ENCODE measurements at places on chromosomes 7 and 10.

- no peak for DNase-seq
These were observed 117.0 kb downstream of the POU6F2 start for GRCh38 chr7:39094731-39095130.

DNA sequence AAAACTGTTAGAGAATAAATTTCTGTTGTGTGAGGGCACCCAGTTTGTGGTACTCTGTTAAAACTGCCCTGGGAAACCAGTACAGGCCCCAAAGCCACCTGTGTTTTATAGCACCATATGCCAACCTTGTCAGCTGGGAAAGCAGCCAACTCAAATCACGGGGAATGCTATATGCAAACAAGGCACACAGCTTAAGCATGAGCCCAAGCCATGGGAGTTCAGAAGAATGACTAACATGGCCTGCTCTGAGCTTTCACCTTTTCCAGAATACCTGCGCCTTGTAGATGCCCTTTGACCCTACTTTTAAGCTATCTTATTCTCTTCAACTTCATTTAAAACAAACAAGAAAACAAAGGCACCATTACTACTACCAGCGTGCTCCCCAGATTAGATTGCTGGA lies 5.5 kb upstream of the SLC25A13 start:
- DNase-seq = no peak

GRCh38 chr10:61733358-61733940 lies 70.7 kb downstream of the CABCOCO1 start:
- DNase-seq = no peak

DNA sequence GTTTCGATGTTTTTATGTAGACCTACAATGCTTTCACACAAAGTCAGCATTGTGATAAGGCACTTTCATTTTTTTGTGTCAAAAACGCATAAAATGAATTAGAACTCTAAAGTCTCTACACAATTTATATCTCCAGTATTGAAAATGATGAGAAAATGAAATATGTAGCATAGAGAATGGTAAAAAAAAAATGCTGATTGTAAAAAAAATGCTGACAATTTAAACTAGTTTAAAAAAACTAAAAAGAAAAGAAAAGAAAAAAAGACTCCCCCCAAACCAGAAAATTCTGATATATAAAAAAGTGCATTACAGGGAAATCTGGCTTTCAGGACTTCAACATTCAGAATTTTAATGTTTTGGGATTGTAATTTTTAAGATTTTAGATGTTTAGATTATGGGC lies 148.1 kb downstream of the FZD1 start:
- DNase-seq = no peak

DNA sequence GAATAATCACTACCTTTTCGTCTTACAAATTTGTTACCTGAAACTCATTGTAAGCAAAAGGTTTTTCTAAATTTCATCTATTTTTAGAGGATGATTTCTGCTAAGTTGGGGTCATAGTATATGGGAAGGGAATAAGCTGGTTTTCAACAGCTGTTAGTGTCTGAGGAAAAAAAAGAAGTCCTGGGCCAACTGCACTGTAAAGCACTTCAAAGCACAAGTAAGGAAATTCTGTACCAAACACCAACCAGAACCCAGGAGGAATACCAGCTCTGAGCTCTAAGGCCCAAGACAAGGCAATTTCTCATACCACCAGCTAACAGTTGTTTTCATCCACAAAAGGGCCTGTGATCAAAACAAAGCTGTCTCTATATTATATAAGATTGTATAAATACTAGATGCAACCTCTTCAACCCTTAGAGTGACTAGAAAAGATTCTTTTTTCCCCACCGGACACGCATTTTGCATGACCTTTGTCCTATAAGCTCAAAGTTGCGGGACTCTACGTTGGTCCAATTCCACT lies 6.1 kb upstream of the MEOX2 start:
- DNase-seq = no peak

DNA sequence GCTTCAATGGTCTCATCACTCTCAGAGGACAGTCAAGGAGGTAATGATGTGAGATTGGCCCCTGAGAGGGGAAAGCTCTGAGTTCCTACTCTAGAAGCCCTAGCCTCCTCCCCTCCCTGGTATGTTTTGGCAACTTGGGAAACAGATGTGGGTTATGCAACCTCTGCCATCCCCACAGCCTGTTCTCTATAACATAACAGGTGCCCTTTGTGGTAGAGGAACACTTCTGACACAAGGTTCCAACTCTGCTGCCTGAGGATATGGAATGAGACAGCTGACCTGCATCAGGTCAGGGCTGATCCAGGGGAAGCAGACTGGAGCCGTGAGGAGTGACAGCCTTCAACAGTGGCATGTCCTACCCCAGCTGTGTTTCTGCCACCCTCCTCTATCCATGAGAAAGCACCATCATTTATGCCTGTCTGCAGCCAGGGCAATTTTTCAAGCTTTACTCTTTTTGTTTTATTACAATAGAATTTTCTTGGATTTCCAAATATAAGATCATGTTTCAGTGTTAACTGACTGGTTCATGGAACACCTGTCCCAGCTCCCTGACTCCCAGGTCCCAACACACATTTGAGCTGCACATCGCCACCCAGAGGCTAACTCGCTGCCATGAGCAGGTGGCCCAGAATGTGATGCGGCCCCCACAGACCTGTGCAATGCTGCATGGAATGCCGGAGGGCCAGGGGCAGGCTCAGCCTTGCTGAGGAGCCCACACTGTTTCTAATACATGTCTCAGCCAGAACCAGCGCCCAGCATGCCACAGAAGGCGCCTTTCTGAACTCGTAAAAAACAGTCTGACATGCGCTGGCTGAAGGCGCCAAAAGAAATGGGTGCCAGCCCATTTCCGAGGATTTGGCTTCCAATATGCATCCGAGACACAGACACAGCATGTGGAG lies 124.8 kb upstream of the CHST15 start:
- peak; percentile 39 for DNase-seq

GRCh38 chr10:97319671-97320479 lies 804 bp downstream of the FRAT1 start:
- peak; percentile 70 for DNase-seq

GRCh38 chr7:11428877-11429581 lies 403.0 kb downstream of the THSD7A start:
- DNase-seq = no peak

DNA sequence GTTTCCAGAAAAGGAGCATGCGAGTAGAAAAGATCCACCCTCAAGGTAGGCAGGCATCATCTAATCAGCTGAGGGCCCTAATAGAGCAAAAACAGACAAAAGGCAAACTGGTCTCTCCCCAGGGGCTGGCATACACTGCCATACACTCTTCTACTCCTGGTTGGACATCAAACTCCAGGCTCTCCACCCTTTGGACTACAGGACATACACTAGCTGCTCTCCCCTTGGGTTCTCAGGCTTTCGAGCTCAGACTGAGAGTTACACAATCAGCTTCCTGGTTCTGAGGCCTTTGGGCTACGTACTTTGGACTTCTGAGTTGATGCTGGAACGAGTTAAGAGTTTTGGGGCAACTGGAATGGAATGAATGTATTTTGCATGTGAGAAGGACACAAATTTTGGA lies 50.9 kb upstream of the TM9SF3 start:
- DNase-seq = no peak

- no peak for DNase-seq
These were observed 63.0 kb downstream of the PROSER2 start for GRCh38 chr10:11886138-11886474.

DNA sequence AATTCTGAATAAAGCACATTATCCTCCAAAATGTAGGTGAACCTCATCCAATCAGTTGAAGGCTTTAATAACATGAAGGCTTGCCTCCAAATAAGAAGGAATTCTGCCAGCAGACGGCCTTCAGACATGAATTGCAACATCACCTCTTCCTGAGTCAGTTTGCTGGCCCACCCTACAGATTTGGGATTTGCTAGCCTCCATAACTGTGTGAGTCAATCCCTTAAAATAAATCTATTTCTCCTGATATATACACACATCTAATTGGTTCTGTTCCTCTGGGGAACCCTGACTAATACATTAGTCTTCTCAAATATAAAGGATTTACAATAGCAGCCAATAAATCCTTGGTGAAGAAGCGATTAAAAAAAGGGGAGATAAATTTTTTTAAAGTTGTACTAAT lies 34.8 kb upstream of the OSBPL3 start:
- DNase-seq = no peak

GRCh38 chr10:101142533-101143344 lies 11.6 kb downstream of the TLX1 start:
- no peak for DNase-seq

DNA sequence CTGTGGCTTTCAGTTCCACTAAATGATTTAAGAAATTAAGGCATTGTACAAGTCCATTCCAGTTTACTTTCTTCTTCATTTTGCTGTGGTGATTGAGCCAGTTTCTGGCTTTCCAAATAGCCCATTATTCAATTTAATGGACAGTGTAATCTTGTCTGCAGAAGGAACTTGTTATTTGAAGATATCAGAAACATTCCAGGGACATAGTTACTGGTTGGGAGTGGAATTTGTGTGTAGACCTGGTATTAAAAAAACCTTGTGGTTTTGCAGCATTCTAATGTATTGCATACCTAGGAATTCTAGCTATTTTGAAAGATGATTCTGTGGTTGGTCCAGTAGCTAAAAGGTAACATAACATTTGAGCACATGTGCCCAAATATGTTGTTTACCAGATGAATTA lies 72.2 kb downstream of the MCU start:
- no peak for DNase-seq

GRCh38 chr7:106234425-106234824 lies 50.4 kb downstream of the NAMPT start:
- no peak for DNase-seq
